Motor neuron (in vitro differentiated cells): ENCODE measurements at places on chromosomes 6 and 20. TPM values are rescaled to one million over a fixed set of nuclear protein-coding genes. Genes with fewer than 3 reads are reported as not detected.

Gene VAPB
- total RNA-seq: 13.1 and 15.7 TPM in 2 replicates

Gene PRRT1
- total RNA-seq: 0.73 and 0.92 TPM in 2 replicates

Gene MDC1
- 16.9 and 32.1 TPM in 2 replicates for total RNA-seq

Gene MUC21
- total RNA-seq: 0.14 and 0.17 TPM in 2 replicates

Gene MYH7B
- 0.96 and 1.0 TPM in 2 replicates for total RNA-seq

Gene VGLL2
- total RNA-seq: not detected in 2 replicates

Gene FAXC
- 17.9 and 22.0 TPM in 2 replicates for total RNA-seq

DNA sequence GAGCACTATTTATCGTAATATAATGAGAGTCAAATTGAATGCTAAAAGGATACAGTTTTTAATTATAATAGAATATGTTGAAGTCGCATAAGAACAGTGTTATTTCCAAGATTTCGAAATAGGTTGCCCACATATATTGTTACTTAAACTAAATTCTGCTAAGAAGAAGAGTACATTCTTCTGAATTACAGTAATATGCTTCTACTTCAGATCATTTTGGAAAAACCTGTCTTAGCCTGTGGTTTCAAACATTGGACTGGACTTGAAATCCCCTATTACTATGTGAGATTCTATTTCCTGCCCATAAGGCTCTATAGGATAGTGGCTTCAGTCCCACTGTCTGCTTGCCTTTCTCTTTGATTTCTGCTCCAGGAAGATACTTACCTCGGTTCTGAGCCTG, 137.2 kb downstream of the B3GAT2 start:
- ATAC-seq: no peak

DNA sequence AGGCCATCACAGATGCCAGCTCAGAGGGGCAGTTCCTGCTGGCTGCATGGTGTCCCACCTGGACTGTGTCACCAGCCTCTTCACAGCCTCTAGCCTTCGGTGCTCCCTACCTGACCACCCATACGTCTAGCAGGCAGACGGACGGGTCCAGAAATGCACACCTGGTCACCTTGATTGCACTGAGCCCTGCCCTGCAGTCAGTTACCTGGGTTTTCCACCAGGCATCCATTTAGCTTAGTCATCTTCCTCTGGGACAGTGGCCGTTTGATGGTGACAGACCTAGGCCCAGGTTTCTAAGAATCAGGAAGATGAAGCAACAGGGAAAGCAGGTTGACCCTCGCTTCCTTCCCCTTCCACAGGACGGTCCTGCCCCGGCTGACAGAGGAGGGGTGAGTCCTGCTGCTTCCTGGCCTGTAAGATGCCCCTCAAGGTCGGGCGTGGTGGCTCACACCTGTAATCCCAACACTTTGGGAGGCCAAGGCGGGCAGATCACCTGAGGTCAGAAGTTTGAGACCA, 9.8 kb upstream of the BPI start:
- ATAC-seq: no peak

DNA sequence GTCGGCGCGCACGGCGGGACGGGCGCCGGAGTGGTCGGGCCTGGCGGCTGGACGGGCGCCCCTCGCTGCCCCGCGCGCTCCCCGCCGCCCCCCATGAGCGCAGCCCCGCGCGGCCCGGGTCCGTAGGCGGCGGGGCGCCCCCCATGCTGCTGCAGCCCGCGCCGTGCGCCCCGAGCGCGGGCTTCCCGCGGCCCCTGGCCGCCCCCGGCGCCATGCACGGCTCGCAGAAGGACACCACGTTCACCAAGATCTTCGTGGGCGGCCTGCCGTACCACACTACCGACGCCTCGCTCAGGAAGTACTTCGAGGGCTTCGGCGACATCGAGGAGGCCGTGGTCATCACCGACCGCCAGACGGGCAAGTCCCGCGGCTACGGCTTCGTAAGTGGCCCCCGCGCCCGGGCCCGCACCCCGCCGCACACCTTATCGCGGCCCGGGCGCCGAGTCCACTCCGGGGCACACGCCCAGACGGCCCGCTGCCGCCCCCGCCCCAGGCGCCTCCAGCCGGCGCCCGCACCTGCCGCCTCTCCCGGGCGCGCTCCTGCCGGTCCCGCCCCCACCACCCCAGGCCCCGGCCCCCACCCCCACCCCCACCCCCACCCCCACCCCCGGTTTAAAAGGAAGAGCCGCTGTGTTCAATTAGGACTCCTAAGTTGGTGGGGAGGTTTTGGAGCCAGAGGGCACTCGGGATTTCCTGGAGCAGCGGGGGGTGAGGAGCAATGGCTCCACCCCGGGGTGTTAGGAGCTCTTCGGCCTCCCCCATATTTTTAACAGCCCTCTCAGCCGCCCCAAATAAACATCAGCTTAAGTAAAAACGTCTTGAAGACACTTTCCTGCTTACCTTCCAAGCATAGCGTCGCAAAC, 474 bp downstream of the RBM38 start:
- ATAC-seq: peak; percentile 34

DNA sequence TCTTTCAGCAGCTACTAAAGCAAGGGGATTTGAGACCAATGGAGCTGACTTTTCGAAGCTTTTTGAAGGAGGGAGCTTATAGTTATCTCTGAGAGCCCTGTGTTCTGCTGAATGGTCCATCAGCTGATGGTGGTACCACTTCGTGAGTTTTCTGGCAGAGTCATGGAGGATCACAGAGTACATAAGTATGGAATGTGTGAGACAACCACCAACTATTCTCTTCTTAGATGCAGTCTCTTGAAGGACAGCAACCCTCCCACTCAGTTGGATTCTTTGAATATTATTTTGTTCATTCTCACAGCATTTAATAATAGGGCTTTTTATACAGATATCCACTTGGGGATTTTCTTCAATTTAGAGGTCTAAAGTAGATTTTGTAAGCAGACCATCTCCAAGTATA, 75.3 kb downstream of the ELOVL2 start:
- no peak for ATAC-seq

GRCh38 chr20:36720510-36720909, 25.4 kb downstream of the NDRG3 start:
- ATAC-seq: no peak

DNA sequence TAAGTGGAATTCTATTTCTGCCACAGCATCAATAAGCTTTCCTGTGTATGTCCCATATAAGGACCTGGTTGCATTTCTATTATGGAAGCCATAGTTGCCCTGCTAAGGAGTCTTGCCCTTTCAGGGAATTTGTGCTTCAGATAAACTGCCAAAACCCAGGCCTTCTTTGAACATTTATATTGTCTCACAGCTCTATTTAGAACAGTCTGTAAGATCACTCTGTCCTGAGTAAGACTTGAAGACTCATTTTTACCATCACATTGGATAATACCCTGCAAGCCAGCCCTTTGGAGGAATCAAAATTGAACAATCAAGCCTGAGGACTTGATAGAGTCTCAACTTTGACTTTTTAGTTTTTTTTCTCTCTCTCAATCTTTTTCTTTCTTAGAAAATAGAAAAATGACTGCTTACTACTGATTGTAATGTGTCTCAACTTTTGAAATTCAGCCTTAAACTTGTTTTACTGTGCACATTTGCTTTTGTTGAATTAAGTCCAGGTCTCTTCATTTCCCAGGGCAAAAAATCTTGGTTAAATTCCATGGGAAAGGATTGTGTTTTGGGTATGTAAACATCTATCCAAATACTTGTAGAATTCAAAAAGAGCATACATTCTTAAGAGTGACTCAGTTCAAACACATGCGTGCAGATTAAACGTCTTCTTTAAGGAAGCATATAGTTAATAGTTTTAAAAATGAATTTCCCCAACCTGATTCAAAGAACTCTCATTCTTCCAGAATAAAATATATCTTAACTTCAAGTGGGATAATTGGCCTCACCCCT, 91.2 kb downstream of the PLCB1 start:
- ATAC-seq: peak; percentile 66

GRCh38 chr20:36989797-36990196, 38.3 kb upstream of the SAMHD1 start:
- no peak for ATAC-seq

- ATAC-seq: no peak
Measured at GRCh38 chr20:52812231-52812847, 159.8 kb upstream of the TSHZ2 start.

- ATAC-seq: no peak
Measured at GRCh38 chr20:64024141-64024990, 11.6 kb upstream of the C20orf204 start.

- no peak for ATAC-seq
Measured at GRCh38 chr20:22446613-22447446, 137.5 kb downstream of the FOXA2 start.

- peak; percentile 62 for ATAC-seq
Measured at GRCh38 chr6:132919045-132919860, 104.9 kb downstream of the RPS12 start.

GRCh38 chr20:11686820-11687543, 230.7 kb upstream of the BTBD3 start:
- peak; percentile 47 for ATAC-seq

- ATAC-seq: no peak
Measured at GRCh38 chr6:110549277-110549676, 72.9 kb upstream of the SLC22A16 start.

GRCh38 chr6:2578767-2579166, 172.0 kb downstream of the MYLK4 start:
- ATAC-seq: no peak

- ATAC-seq: no peak
Measured at GRCh38 chr6:158290659-158291058, 21.6 kb upstream of the TULP4 start.

DNA sequence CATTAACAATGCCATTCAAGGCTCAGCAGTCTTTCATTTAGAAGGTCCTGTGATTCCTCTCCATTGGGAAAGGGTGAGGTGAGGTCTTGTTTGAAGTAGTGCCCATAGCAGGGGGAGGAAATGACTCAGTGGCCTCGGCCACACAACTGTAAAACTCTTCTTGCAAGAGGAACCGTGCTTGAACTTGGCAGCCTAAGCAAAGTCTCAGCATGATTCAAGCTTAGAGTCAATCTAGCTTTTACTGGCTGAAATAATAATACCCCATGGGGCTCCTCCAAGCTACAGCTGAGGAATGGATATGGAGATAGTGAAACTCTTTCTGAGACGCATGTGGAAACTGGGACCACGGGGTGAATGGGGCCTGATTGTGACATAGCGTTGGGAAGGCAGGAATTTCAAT, 428.2 kb downstream of the BMP2 start:
- no peak for ATAC-seq

- ATAC-seq: peak; percentile 39
Measured at GRCh38 chr20:35991142-35991771, 22.9 kb downstream of the CNBD2 start.

GRCh38 chr6:44349904-44350649, 7.6 kb downstream of the SPATS1 start:
- ATAC-seq: no peak

DNA sequence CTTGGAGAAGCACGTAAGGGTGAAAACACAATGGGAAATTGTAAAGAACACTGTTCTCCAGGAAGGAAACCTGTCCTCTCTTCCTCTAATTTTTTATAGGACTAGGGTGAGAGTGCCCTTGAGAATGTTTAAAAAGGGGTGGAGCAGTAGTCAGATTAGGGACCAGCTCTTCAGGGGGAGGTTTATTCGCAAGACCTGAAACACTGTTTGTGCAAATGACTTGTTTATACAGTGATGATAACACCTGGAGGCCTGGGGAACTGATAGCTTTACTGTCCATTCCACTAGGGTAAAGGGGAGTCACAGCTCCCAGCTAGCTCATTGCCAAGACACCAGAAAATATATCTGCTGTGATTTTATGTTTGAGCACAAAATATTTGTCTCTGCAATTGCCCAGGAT, 8.1 kb upstream of the FUT9 start:
- no peak for ATAC-seq

- no peak for ATAC-seq
Measured at GRCh38 chr6:135537741-135538301, 40.3 kb upstream of the AHI1 start.

GRCh38 chr6:87723170-87724078, 21.4 kb upstream of the AKIRIN2 start:
- peak; percentile 98 for ATAC-seq

GRCh38 chr20:52104546-52105441, 86.8 kb downstream of the ZFP64 start:
- ATAC-seq: peak; percentile 68

GRCh38 chr20:25247518-25247955, 348 bp upstream of the PYGB start:
- peak; percentile 50 for ATAC-seq

DNA sequence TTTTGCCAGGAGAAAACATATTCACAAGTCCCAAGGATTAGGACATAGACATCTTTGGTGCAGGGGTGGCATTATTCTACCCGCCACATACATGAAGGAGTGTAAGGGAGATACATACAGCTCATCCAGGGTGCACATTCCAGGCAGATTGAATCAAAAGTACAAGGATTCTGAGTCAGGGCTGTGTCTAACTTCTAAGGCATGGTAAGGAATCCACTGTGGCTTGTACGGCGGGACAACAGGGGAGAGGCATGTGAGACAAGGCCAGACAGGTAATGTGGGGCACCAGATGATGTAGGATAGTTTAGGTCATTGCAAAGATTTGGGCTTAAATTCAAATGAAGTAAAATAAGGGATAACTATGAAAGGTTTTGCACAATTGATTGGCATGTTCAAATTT, 780.9 kb downstream of the C6orf118 start:
- ATAC-seq: no peak

- no peak for ATAC-seq
Measured at GRCh38 chr6:138645976-138646640, 127.5 kb upstream of the CCDC28A start.

DNA sequence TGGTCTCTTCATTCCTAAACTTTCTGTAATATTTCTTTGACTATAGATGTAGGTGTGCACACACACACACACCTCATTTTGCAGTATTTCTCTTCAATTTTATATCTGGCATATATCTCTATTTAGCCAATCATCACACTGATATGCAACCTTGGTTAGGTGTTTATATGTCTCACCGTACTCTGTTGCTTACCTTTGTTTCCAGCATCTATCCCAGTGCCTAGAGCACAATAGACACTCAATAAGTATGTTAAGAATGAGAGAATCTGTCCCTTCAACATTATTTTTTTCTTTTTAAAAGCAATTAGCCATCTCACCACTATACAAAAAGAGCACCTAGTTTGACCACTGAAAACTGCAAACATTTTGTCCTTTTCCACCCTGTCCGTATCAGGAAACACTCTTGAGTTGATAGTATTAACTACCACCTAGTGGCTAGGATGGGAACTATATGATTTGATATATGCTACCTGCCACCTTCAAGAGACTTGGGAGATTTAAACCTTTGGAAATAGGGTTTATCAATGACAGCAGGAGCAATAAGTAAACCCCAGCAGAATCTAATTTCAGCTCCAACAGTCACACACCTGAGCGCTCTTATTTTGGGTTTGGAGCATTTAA, 48.7 kb upstream of the RSPO3 start:
- ATAC-seq: peak; percentile 53

GRCh38 chr20:32024683-32025295, 14.6 kb downstream of the CCM2L start:
- ATAC-seq: no peak
